Subcutaneous adipose tissue (tissue), 4 donors: ENCODE measurements at places on chromosomes 13 and 19. TPM values are rescaled to one million over a fixed set of nuclear protein-coding genes. Genes with fewer than 3 reads are reported as not detected.

The GRWD1 gene
- 14.4 TPM for total RNA-seq

The GJB2 gene
- total RNA-seq = not detected

The C3 gene
- 1,114 TPM for total RNA-seq

The ZNF285 gene
- 2.3 TPM for total RNA-seq

The CATSPERD gene
- total RNA-seq = not detected
